ENCODE measurements at places on chromosomes 16 and 17. TPM values are rescaled to one million over a fixed set of nuclear protein-coding genes. Genes with fewer than 3 reads are reported as not detected.

DNA sequence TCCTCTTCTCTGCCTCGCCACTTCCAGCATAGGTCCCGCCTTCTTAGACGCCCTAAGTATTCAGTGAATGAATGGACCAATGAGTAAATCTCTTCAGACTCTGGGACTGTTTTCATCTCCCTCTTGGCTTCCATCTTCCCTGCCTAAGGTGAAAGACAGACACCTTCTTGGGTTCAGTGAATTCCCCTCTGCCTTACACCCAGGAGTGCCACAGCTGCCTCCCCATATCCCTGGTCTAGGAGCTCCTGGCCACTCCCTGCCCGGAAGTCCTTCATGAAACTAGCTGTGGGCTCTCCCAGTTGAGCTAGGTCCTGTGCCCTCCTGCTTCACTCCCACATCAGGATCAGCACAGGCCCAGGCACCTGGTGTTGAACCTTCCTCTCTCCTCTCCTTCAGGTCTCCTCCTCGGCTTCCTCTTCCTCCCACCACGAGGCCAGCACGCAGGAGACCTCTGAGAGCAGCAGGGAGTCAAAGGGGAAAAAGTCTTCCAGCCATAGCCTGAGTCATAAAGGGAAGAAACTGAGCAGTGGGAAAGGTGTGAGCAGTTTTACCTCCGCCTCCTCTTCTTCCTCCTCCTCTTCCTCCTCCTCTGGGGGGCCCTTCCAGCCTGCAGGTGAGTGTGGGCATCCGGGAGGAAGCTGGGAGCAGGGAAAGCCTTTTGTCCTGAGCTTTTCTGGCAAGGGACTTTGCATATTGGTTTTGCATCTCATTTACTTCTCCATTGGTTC lies 10.3 kb downstream of the MLLT6 start:
- peak overlapping the region; percentile 59 for H3K27ac ChIP-seq
- H3K4me1 ChIP-seq = no peaks in the 10 kb centered on the region
- DNase-seq = no peak
- no peaks in the 10 kb centered on the region for H3K27me3 ChIP-seq
- peaks cover 20% of the 10 kb centered on the region for H3K36me3 ChIP-seq

- peaks cover 7% of the 10 kb centered on the region for H3K27me3 ChIP-seq
- no peaks in the 10 kb centered on the region for H3K4me1 ChIP-seq
- no peak overlapping the region for H3K4me3 ChIP-seq
- no peaks in the 10 kb centered on the region for H3K36me3 ChIP-seq
These were observed 84.9 kb downstream of the HS3ST2 start for GRCh38 chr16:22898874-22899348.

- no peak overlapping the region for H3K4me3 ChIP-seq
- H3K27ac ChIP-seq = no peak overlapping the region
- peaks cover 13% of the 10 kb centered on the region for H3K4me1 ChIP-seq
- H3K36me3 ChIP-seq = no peaks in the 10 kb centered on the region
- DNase-seq = no peak
These were observed 56.0 kb upstream of the SMURF2 start for GRCh38 chr17:64718058-64718457.

- H3K27me3 ChIP-seq = no peaks in the 10 kb centered on the region
- no peaks in the 10 kb centered on the region for H3K4me1 ChIP-seq
- H3K27ac ChIP-seq = no peak overlapping the region
- peaks cover 2% of the 10 kb centered on the region for H3K36me3 ChIP-seq
These were observed 7.0 kb downstream of the CHAD start for GRCh38 chr17:50461550-50462132.

DNA sequence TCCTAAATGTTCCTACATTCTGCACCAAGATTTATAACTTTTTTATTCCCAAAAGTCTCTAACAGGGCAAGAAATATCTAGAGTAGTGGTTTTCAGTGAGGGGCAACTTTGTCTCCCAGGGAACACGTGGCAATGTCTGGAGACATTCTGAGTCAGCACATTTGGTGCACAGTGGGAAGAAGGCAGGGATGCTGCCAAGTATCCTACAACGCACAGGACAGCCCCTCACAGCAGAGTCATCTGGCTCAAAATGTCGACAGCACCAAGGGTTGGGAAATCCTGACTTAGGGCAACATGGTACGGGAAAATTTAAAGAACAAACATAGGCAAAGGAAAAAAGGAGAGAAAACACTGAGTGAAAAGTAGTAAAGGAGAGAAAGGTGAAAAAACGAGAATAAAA lies 61.8 kb downstream of the SMG6 start:
- H3K4me1 ChIP-seq = peaks cover 61% of the 10 kb centered on the region
- H3K27me3 ChIP-seq = no peaks in the 10 kb centered on the region
- peaks cover 8% of the 10 kb centered on the region for H3K36me3 ChIP-seq
- no peak for DNase-seq
- H3K27ac ChIP-seq = peak overlapping the region; percentile 49

DNA sequence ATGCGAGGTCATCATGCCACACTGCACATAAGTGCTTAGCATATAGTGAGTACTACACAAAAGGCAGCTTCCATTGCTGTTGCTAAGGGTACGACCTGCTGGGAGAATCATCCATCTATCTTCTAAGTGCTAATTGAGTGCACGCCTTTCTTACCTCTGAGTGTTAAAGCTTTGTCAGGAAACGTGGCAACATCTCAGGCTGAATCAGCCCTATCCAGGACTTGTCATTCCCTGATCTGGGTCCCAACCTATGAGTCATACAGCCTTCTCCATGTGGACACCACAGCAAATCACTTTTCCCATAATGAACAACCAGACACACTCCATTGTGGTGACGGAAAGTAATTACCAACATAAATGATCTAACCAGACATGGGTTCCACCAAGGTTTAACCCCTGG lies 201.1 kb upstream of the MAF start:
- H3K4me1 ChIP-seq = peaks cover 6% of the 10 kb centered on the region
- no peak overlapping the region for H3K4me3 ChIP-seq
- no peak overlapping the region for H3K27ac ChIP-seq
- no peaks in the 10 kb centered on the region for H3K27me3 ChIP-seq

DNA sequence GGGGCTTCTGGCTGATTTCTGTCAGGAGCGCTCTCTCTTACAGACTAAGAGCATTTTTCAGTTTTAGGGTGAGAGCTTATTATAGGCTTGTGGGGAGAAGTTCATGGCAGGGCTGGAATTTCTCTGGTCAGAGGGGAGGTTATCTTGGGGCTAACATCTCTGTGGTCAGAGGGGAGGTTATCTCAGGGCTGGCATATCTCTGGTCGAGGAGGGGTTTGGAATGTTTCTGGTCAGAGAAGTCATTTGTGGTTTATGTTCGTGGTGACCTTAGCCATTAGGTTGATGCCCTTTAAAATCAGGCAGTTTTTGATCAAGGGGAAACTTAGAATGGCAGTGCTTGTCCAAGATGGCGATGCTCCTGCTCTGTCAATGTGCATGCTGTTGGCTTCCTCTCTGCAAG lies 10.8 kb upstream of the USP31 start:
- H3K27me3 ChIP-seq = peaks cover 50% of the 10 kb centered on the region
- no peak for DNase-seq
- no peaks in the 10 kb centered on the region for H3K36me3 ChIP-seq
- no peak overlapping the region for H3K4me3 ChIP-seq
- no peaks in the 10 kb centered on the region for H3K4me1 ChIP-seq

DNA sequence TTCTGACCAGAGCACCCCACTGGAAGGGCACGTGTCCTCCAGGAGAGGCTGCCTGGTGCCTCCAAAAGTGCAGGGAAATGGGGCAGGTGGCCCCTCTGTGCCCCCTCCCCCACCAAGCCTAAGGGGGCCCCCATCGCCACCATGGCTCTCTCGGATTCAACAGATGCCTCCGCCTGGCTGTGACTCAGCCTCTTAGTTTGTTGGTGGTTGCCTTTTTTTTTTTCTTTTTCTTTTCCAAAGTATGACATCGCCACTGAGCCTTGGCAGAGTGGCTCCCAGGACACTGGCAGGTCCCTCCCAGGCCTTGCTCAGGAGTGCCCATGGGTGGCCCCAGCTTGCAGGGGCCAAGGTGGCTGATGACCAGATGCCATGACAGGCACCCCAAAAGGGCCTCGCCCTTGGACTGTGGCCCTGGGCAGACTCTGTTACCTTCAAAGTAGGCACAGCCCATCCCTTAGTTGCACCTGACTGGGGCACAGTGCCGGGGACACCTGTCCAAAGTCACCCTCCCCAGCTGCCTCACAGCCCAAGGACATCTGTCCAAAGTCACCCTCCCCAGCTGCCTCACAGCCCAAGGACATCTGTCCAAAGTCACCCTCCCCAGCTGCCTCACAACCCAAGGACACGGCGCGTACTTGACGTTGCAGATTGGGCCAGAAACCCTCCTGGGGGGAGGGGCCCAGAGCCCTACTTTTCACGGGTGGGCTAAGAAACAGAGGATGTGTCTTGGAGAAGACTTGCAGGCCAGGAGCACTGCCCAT lies 29.6 kb downstream of the NPTX1 start:
- H3K36me3 ChIP-seq = peaks cover 1% of the 10 kb centered on the region
- peaks cover 11% of the 10 kb centered on the region for H3K27me3 ChIP-seq
- H3K4me3 ChIP-seq = no peak overlapping the region
- no peak for DNase-seq
- no peak overlapping the region for H3K27ac ChIP-seq

DNA sequence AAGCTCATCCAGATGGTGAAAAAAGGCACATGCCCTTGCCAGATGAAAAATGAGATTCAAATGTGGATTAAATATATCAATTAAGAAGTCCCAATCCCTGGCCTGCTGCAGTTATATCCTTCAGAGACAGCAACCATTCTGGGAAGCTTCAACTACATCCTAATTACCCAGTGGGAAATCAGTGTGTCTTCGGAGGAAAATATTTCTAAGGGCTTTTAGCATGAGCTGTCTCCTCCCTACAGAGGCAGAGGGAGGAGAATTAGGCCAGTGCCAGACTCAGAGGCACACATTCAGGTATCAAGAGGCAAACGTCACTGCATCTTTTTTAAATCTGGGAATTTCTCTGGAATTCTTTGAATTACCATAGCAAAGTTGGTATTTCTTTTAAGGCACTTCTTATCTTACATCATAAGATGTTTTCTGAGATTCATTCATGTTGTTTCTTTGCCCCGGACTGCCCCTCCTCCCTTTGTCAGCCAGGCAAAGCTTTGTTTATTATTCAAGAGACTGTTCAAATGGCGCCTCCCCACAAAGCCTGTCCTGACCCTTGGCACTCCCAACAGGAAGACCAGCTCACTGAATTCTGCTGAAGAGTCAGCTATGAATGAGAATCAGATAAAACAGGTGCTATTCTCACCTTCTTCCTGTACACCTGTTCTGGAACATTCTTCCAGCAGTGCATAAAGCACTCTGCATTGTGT lies 38.3 kb upstream of the SMPD3 start:
- H3K27me3 ChIP-seq = peaks cover 4% of the 10 kb centered on the region
- DNase-seq = peak; percentile 20
- no peak overlapping the region for H3K4me3 ChIP-seq
- no peaks in the 10 kb centered on the region for H3K36me3 ChIP-seq

DNA sequence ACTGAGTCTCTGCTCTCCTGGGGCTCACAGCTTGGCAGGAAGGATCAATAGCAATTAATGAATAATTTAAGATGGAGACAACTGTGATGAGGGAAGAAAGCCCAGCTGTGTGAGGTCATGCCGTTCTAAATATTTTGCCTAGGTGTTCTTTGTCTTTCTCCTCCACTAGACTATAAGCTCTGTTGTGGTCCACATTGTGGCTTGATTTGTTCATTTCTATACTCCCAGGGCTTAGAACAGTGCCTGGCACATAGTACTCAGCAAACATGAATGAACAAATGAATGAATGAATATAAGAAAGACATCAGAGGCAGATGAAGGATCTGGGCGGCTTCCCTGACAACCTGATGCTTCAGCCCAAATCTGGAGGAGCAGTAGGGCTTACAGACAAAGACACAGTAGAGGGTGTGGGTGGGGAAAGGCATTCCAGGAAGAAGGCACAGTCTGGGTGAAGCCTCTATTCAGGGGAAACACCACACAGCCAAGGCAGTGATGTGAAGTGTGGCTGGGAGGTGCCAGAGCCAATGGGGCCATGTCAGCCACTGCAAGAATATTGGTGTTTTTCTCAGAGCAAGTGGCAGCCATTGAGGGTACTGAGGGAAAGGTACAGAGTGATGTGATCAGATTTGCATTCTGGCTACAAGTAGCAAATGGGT lies 8.3 kb downstream of the CDH13 start:
- no peaks in the 10 kb centered on the region for H3K27me3 ChIP-seq
- no peaks in the 10 kb centered on the region for H3K36me3 ChIP-seq
- DNase-seq = no peak
- peak overlapping the region; percentile 88 for H3K27ac ChIP-seq
- no peak overlapping the region for H3K4me3 ChIP-seq

DNA sequence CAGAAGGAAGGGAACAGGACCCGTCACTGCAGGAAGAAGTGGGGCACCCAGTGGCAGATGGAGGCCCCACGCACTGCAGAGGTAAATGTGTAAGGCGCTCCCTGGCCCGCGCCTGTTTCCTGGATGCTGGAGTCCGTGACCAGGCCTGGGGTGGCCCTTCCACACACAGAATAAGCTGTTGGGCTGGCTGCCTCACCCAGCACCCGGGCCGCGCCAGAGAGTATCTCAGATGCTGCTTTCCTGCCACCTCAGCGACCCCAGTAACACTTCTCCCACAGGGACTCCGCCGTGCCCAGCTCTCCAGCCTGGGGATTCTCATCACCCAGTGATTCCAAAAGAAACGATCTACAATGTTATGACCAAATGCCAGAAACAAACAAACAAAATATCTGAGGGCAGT lies 1993.1 kb downstream of the TP53TG3F start:
- H3K36me3 ChIP-seq = no peaks in the 10 kb centered on the region
- no peaks in the 10 kb centered on the region for H3K4me1 ChIP-seq
- no peak overlapping the region for H3K4me3 ChIP-seq
- DNase-seq = peak; percentile 78
- H3K27ac ChIP-seq = no peak overlapping the region
- no peaks in the 10 kb centered on the region for H3K27me3 ChIP-seq

DNA sequence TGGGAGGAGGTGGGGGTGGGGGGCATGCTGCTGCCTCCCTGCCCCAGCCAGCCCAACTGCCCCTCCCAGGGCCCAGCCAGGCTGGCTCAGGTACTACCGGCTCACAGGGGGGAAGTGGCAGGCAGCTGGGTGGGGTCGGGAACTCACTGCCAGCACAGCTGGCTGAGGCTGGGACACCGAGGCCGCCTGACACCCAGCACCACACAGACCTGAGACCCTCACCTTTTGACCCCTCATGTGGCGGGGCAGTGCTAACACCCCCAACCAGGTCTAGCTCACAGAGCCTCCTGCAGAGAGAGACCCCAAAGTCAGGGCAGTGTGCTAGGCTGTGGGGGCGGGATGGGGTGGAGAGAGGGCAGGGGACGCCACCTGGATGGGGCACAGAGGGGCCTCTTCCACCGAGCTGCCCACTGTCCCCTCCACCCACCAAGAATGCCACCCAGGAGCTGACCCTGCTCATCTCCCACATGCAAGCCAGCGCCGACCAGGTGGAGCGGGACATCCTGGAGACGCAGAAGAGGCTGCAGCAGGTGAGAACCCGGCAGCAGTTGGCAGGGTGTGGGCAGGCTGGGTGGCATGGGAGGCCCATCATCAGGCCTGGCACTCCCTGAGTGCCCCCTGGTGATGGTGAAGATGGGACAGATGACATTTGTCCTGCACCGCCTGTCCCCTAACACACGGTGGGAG lies 3.0 kb downstream of the EVPLL start:
- H3K36me3 ChIP-seq = no peaks in the 10 kb centered on the region
- H3K4me3 ChIP-seq = no peak overlapping the region
- DNase-seq = no peak
- peaks cover 16% of the 10 kb centered on the region for H3K27me3 ChIP-seq
- no peak overlapping the region for H3K27ac ChIP-seq
- no peaks in the 10 kb centered on the region for H3K4me1 ChIP-seq

Gene PMM2
- total RNA-seq = 47.6 TPM

Gene ADAM11
- 0.44 TPM for total RNA-seq

Gene ZNF287
- total RNA-seq = 13.0 TPM

Gene MT3
- total RNA-seq = 0.77 TPM

Gene CES4A
- 2.6 TPM for total RNA-seq
